ENCODE measurements at places on chromosomes 6 and 20. TPM values are rescaled to one million over a fixed set of nuclear protein-coding genes. Genes with fewer than 3 reads are reported as not detected.
A peak's percentile ranks its signal among the peaks of the same experiment; 100 is the strongest.

MYH7B gene
- total RNA-seq: 0.23 TPM

EFCAB8 gene
- 1.0 TPM for total RNA-seq

MCHR2 gene
- total RNA-seq: not detected

DNA sequence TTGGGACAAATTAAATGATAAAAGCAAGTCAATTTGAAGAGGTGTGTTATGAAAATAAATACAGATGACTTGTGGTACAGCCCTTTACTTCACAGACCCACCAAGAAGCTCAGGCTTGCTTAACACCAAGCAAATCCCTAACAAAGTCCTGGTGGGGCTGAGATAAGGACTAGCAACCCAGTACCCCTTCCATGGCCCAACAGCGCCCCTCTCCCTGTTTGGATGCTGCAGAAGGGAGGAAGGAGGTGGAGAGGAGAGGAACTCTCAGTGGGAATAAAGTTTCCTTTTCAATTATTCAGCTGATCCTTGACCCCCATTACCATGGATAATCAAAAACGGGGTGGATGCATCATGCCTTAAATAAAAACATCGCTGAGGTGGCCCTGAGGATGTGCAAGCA lies 4.5 kb upstream of the ZNF831 start:
- peak; percentile 81 for DNase-seq

DNA sequence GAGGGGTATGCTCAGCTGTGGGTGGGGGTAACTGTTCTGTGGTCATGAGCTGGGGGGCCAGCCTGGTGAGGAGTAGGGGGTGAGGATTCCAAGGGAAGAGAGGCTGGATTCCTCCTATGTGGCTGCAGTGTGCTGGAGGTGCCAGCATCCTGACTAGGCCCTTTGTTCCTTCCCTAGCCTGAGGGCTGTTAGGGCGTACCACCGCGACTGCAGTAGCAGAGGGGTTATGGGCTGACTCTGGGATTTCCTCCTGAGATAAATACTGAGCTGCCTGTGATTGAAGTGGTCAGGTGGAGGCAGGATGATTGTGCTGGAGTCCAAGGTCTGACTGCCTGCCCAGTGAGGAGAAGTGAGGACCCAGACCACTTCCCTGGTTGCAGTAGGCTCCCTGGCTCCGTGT lies 205.3 kb downstream of the ADGRG6 start:
- DNase-seq: no peak

GRCh38 chr6:100261486-100261885 lies 203.2 kb downstream of the SIM1 start:
- no peak for DNase-seq

DNA sequence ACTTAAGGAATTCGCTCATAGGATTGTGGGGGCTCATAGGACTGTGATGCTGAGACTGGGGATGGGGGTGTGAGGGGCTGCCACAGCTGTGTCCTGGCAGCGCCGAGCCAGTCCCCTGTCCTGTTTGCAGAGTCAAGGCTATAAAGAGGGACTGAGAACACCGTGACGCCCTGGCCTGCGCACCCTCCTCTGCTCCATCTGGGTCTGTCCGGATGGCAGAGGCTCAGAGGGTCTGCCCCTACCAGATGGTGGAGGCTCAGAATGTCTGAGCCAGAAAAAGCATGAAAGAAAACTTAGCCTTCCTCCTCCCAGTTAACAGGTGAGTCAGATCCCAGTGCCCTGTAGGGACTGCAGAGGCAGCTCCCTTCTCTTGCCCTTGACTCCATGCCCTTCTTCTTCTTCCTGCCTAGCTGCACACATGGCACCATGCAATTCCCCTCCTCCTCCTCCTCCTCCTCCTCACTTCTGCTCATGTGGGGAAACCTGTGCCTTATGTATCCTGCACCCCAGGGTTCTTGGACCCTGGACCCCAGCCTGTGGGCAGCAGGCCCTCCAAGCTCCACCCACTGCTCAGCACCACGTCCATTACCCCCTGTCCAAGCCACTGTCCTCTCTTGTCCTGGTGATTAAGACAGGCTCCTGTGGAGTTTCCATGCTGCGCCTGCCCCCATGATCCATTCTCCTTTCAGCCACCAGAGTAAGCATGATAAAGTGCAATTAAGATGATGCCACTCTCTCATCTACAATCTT lies 410.0 kb upstream of the SULF2 start:
- no peak for DNase-seq

GRCh38 chr6:51474022-51474975 lies 613.1 kb downstream of the PKHD1 start:
- no peak for DNase-seq

GRCh38 chr6:46959419-46959818 lies 37.7 kb upstream of the ADGRF5 start:
- no peak for DNase-seq

All from endodermal cell (in vitro differentiated cells).